ENCODE measurements at places on chromosomes 11 and 22. TPM values are rescaled to one million over a fixed set of nuclear protein-coding genes. Genes with fewer than 3 reads are reported as not detected.

GRCh38 chr11:128724891-128725611 is 31.2 kb downstream of the FLI1 start:
- no peak overlapping the region for H3K27ac ChIP-seq
- peaks cover 19% of the 10 kb centered on the region for H3K4me1 ChIP-seq
- H3K36me3 ChIP-seq, result no peaks in the 10 kb centered on the region
- no peaks in the 10 kb centered on the region for H3K27me3 ChIP-seq
- H3K4me3 ChIP-seq, result no peak overlapping the region

DNA sequence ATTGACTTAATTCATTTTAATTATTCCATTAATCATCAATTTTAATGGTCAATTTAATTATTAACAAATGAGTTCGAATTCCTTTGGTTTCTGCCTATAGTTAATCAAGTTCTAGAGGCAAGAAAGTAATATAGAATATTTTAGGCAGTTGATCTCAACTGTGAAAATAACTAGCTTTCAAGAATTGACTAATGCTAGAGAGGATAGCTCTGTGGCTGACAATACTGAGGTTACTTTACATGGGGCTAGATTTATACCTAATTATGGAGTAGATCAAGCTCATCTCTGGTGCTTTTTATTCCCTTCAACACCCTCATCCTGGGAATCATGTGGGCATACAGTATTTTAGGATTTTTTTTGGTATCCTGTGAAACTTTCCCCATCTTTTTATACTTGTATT is 259.4 kb downstream of the GRM5 start:
- no peak overlapping the region for H3K27ac ChIP-seq
- no peaks in the 10 kb centered on the region for H3K4me1 ChIP-seq
- DNase-seq, result no peak
- no peaks in the 10 kb centered on the region for H3K27me3 ChIP-seq

DNA sequence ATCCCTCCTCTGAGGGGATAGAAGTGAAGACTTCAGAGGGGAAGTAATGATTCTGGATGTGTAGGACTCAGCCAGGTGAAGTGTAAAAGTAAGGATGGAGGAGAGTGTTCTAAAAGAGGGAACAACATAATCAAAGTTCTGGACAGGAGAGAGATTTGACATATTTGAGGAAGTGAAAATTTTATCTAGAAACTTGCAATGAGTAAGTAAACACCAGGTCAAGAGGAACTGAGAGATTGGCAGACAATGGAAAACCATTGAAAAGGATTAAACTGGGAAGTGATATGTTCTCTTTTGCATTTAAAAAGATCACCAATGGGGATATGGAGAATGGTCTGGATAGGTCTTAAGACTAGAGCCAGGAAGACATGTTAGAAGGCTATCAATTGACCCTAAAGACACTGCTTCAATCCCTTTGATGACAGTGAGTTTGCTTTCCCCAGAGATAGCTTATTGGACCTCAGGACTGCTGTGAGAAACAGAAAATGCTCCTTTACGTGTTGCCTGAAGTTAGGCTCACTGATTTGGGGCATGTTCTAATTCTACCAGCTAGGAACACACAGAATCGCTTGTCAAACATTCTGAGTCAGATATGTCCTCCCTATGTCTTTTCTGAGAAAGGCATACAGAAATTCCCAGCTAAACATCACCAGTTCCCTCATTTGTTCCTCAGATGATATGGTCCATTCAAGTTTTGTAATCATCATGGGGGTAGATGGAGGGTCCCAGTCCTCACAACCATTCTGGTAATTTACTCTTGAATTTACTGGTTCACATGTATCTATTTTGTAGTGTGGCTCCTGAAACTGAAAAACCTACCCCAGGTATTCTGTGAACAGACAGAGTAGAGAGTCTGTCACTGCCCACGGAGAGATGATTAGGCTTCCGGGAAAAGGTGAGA is 144.9 kb downstream of the MAML2 start:
- H3K36me3 ChIP-seq, result 0 out of 2 replicates have a peak, but pooled peaks cover 2% of the 10 kb centered on the region
- no peak for DNase-seq
- H3K4me1 ChIP-seq, result peaks cover 58% of the 10 kb centered on the region
- H3K27ac ChIP-seq, result peak overlapping the region; percentile 58

DNA sequence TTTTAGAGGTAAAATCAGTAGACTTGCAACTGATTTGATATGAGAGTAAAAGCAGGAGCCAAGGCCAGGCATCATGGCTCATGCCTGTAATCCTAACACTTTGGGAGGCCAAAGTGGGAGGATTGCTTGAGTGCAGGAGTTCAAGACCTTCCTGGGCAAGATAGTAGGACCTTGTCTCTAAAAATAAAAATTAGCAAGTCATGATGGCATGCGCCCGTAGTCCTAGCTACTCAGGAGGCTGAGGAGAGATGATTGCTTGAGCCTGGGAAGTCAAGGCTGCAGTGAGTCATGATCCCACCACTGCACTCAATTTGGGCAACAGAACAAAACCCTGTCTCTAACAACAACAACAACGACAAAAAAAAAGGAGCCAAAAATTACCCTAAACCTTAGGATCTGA is 13.5 kb downstream of the SGSM3 start:
- H3K27ac ChIP-seq, result peak overlapping the region; percentile 65
- H3K4me1 ChIP-seq, result peaks cover 9% of the 10 kb centered on the region
- no peak overlapping the region for H3K4me3 ChIP-seq
- peak; percentile 69 for DNase-seq
- H3K36me3 ChIP-seq, result 0 out of 2 replicates have a peak, but pooled peaks cover under 1% of the 10 kb centered on the region

GRCh38 chr11:110298301-110298765 is 1.9 kb upstream of the RDX start:
- H3K4me3 ChIP-seq, result no peak overlapping the region
- H3K36me3 ChIP-seq, result peaks cover 8% of the 10 kb centered on the region
- peaks cover 25% of the 10 kb centered on the region for H3K4me1 ChIP-seq
- DNase-seq, result peak; percentile 53
- H3K27me3 ChIP-seq, result no peaks in the 10 kb centered on the region

GRCh38 chr11:72844356-72844755 is 30.1 kb downstream of the ATG16L2 start:
- H3K27ac ChIP-seq, result no peak overlapping the region
- H3K27me3 ChIP-seq, result no peaks in the 10 kb centered on the region
- no peak overlapping the region for H3K4me3 ChIP-seq
- no peaks in the 10 kb centered on the region for H3K4me1 ChIP-seq
- H3K36me3 ChIP-seq, result peaks cover 5% of the 10 kb centered on the region

DNA sequence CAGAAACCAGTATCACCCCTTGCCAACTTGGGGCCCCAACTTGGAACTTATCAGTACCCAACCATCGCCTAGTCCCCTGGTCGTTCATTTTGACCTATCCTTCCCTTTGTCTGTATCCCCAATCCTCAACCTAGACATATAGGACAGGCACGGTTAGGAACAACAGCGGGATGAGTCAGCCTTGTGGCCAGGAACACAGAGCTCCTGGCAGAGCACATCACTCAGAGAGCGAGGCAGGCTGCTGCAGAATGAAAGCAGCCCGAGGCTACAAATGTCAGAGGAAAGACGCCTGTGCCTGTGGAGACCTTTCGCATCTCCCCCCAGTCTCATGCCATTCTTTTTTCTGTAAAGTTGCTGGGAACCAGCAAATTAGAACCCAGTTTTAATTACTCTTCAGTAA is 14.6 kb downstream of the DKK3 start:
- H3K36me3 ChIP-seq, result peaks cover 83% of the 10 kb centered on the region
- H3K4me3 ChIP-seq, result no peak overlapping the region
- no peaks in the 10 kb centered on the region for H3K27me3 ChIP-seq
- H3K27ac ChIP-seq, result peak overlapping the region; percentile 25
- DNase-seq, result peak; percentile 78

DNA sequence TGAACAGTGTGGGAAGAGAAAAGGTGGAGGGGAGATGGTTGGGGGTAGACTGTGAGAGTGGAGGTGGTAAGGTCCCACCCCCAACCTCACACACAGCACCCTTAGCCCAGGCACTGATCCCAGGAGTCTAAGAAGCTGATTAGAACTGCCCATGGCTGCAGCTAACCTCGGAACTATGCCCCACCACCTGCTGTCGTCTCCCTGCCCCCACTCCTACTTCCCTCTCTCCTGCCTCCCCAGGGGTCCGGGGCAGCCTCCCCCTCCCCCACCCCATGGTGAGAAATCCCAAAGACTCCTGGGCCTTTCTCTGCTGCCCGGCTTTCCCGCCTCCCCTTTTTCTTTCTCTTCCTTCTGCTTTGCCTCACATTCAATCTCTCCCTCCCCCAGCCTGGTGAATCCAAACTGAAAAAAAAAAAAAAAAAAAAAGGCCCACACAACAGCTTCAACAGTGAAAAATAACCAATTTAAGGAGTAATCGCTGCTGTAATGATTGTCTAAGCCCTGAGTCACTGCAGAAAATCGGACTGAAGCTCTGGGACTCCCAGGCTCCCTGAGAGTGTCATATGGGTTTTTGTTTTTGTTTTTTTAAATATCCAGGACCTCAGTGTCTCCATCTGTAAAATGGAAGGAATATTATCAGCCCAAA is 9.6 kb upstream of the TP53I11 start:
- no peak overlapping the region for H3K4me3 ChIP-seq
- no peaks in the 10 kb centered on the region for H3K27me3 ChIP-seq
- no peaks in the 10 kb centered on the region for H3K36me3 ChIP-seq
- no peak overlapping the region for H3K27ac ChIP-seq
- H3K4me1 ChIP-seq, result peaks cover 4% of the 10 kb centered on the region

- H3K4me1 ChIP-seq, result no peaks in the 10 kb centered on the region
- H3K27me3 ChIP-seq, result no peaks in the 10 kb centered on the region
- H3K36me3 ChIP-seq, result no peaks in the 10 kb centered on the region
Measured at GRCh38 chr11:7522121-7522520, 8.3 kb downstream of the PPFIBP2 start.

- H3K27ac ChIP-seq, result no peak overlapping the region
- no peak overlapping the region for H3K4me3 ChIP-seq
- no peak for DNase-seq
- H3K36me3 ChIP-seq, result no peaks in the 10 kb centered on the region
Measured at GRCh38 chr22:39243439-39244135, 1.2 kb downstream of the PDGFB start.

GRCh38 chr11:70454197-70454767 is 56.0 kb downstream of the CTTN start:
- no peak overlapping the region for H3K4me3 ChIP-seq
- DNase-seq, result no peak
- peaks cover 3% of the 10 kb centered on the region for H3K27me3 ChIP-seq
- no peaks in the 10 kb centered on the region for H3K4me1 ChIP-seq
- no peaks in the 10 kb centered on the region for H3K36me3 ChIP-seq
- H3K27ac ChIP-seq, result no peak overlapping the region

DNA sequence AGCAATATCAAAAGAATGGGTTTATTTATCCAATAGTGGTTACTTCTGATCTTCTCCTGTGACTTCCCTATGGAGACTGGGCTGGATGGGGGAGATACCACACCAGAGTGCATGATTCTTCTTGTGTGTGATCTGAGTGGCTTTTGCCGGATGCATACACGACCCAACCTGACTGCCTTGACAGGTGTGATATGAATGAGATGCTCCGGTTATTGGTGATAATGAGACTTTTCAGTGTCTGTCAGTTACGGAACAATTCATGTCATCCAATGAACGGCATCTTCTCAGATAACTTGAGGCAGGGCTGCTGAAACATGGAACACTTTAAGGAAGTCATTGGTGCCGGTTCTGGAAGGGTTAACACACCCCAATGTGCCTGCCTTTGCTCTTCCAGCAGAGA is 17.7 kb downstream of the FJX1 start:
- peaks cover 23% of the 10 kb centered on the region for H3K4me1 ChIP-seq
- H3K27me3 ChIP-seq, result no peaks in the 10 kb centered on the region
- no peak overlapping the region for H3K4me3 ChIP-seq
- H3K27ac ChIP-seq, result no peak overlapping the region
- no peaks in the 10 kb centered on the region for H3K36me3 ChIP-seq

- no peak overlapping the region for H3K27ac ChIP-seq
- H3K4me3 ChIP-seq, result no peak overlapping the region
- no peaks in the 10 kb centered on the region for H3K4me1 ChIP-seq
- 0 out of 2 replicates have a peak, but pooled peaks cover 4% of the 10 kb centered on the region for H3K36me3 ChIP-seq
Measured at GRCh38 chr11:111833524-111833923, 37.9 kb downstream of the ALG9 start.

DNA sequence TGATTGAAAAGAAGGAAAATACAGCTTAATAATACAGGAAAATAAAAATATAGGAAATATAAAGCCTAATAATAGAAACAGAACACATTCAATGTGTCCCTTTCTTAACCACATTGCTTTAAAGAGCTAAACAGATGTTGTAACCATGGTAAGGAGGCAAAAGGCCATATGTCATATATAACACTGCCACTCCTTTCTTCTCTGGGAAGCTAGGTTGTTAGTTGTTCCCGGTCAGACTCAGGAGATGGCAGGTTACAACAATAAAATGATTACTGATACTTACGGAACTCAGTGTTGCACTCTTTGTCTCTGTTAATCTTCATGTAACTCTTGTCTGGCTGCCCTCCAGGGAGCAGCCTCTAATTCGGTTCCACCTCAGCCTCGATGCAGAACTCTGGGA is 134.7 kb upstream of the PGR start:
- no peaks in the 10 kb centered on the region for H3K27me3 ChIP-seq
- H3K4me1 ChIP-seq, result no peaks in the 10 kb centered on the region

GRCh38 chr22:29695129-29695926 is 24.5 kb upstream of the CABP7 start:
- no peaks in the 10 kb centered on the region for H3K4me1 ChIP-seq
- no peaks in the 10 kb centered on the region for H3K27me3 ChIP-seq
- peaks cover 65% of the 10 kb centered on the region for H3K36me3 ChIP-seq

DNA sequence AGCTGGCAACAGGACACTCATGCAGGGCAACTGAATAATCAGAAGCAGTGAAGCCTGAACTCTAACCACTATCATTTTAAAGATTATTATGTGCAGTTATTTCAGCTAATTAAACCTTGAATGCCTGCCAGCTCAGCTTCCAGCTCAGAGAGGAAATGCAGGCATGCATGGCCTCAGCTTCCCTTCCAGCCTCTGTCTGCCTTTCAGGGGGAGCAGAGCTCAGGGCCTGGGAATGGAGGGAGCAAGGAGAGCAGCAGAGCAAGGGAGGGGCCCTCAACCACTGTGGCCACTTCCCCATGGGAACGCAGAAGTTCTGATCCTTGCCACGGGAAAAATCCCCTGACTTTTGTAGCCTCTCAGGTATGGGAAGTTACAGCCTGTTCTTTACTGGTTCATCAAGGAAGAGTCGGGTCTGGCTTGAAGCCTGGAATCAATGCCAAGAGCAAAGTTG is 32.5 kb upstream of the APLNR start:
- H3K36me3 ChIP-seq, result no peaks in the 10 kb centered on the region
- H3K4me3 ChIP-seq, result no peak overlapping the region
- no peaks in the 10 kb centered on the region for H3K27me3 ChIP-seq
- no peak overlapping the region for H3K27ac ChIP-seq

DNA sequence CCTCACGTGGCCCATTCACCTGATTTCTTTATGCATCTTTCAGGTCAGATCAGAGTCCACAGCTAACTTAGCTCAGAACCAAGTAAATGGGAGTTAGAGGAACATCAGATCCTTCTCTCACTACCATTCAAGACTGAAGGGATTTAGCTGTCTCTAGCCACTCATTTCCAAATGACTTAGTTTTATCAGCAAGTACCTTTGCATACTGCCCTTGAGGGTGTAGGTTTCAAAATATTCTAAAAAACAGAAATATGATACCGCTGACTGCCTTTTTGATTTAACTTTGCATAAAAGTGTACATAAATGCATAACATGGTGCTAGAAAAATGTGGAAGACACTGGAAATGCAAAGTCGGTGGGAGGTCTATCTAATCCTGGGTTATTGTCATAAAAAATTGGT is 500.6 kb upstream of the CHORDC1 start:
- no peaks in the 10 kb centered on the region for H3K36me3 ChIP-seq
- no peak overlapping the region for H3K27ac ChIP-seq
- H3K4me1 ChIP-seq, result no peaks in the 10 kb centered on the region
- H3K27me3 ChIP-seq, result no peaks in the 10 kb centered on the region

Gene GDPD4
- not detected for total RNA-seq

Gene MRGPRX4
- total RNA-seq, result not detected

Gene BIK
- total RNA-seq, result 1.4 TPM

Gene ARFGAP2
- total RNA-seq, result 134 TPM

Gene CLMP
- 21.6 TPM for total RNA-seq

Gene IL17REL
- not detected for total RNA-seq

Gene FXYD2
- not detected for total RNA-seq

Gene TCN1
- not detected for total RNA-seq

Gene IRAG1
- total RNA-seq, result 4.6 TPM

Gene SEPTIN3
- not detected for total RNA-seq

Gene LRRC56
- total RNA-seq, result not detected

Measured in SJSA1 (cell line).